ENCODE measurements at places on chromosomes 11 and 22.
A peak's percentile ranks its signal among the peaks of the same experiment; 100 is the strongest.

DNA sequence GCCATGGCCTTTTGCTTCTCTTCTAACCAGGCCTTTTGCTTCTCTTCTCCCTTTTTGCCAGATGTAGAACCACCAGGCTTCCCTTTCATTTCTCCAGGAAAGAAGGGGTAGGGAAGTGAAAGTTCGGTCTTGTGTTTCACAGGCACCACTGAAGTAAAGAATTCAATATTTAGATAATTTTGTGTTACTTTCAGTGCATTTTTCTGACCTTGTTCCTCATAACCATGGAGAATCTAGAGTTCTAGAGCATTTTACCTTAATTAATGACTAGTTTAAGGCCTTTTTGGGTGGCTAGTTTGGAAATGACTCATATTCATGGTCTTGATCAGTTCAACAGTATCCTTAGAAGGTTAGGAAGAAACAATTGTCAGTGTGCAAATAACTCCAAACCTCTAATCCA is 22.7 kb downstream of the GRAMD1B start:
- DNase-seq: no peak

- peak; percentile 91 for DNase-seq
Observed at GRCh38 chr22:28798810-28799605, 1.4 kb downstream of the XBP1 start.

- DNase-seq: no peak
Observed at GRCh38 chr11:78795621-78796261, 221.1 kb upstream of the NARS2 start.

DNA sequence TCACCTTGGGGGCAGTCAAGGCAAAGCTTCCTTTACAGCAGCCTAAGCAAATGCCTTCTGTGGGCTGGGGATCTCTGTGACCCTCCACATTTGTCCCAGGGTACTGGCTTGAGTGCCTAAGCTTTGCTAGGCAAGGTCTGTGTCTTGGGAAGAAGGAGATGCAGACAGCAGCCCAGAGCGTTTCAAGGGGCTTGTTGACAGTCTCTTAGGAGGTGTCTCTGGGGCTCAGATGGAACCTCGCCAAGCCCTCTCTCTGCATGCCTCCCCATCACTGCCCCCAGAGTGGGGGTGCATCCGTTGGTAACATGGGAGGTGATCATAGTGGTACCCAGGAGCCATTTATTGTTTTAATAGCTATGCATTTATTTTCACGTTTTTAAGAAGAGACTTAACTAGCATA is 29.1 kb upstream of the TMPRSS4 start:
- no peak for DNase-seq

DNA sequence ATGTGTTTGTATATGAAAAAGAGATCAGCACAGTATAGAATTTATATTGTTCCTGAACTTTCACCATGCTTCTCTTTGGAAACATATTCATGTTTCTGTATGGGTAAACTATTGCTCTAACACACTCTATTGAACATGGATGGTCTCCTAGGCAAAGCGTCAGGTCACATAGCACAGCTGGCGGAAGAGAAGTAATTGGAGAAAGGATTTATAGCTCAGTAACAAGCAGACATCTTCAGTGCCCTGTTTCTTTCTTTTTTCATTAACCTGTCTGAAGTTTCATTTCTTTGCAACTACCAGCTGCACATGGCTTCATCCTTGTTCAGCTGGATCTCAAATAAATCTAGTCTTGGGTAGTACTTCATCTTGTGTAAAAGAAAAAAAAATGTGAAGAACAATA is 84.4 kb upstream of the TRPC6 start:
- no peak for DNase-seq

DNA sequence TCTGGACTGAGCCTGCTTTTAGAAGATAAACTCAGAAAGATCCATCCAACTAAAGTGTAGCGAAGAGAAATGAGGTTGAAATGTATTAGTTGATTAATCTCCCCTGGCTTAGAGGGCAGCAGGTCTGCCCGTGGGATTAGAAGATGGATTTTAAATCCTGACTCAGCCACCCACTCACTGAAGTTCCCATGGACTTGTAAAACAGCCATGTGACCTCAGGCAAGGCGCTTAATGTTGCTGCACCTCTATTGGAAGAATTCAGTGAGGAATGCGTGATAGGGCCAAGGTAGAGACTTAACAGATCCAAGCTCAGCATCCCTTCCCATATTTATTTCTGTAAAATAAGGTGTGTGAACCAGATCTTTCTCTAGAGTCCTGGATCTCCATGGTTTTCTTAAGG is 45.1 kb upstream of the ELF5 start:
- DNase-seq: no peak

GRCh38 chr11:117295438-117296137 is 4.4 kb downstream of the BACE1-AS start:
- no peak for DNase-seq

GRCh38 chr22:46044621-46045458 is 67.9 kb upstream of the WNT7B start:
- no peak for DNase-seq

DNA sequence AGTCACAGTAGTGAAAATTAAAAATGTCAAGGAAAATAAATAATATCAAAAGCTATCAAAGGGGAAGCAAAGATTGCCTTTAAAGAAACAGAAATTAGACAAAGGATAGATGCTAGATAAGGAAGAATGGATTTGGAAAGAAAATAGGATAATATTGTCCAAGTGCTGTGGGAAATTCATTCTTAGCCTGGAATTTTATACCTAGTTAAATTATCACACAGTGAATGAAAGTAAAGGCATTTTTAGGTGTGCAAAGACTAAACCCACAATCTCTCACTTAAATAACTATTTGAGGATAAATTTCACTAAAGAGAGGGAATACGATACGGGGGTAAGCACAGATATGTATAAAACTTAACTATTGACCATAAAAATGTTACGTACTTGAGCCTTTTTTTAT is 511.1 kb downstream of the TMEM135 start:
- DNase-seq: no peak

- no peak for DNase-seq
Observed at GRCh38 chr11:95711162-95711944, 78.2 kb downstream of the FAM76B start.

GRCh38 chr11:73423506-73423905 is 47.3 kb downstream of the RELT start:
- no peak for DNase-seq

DNA sequence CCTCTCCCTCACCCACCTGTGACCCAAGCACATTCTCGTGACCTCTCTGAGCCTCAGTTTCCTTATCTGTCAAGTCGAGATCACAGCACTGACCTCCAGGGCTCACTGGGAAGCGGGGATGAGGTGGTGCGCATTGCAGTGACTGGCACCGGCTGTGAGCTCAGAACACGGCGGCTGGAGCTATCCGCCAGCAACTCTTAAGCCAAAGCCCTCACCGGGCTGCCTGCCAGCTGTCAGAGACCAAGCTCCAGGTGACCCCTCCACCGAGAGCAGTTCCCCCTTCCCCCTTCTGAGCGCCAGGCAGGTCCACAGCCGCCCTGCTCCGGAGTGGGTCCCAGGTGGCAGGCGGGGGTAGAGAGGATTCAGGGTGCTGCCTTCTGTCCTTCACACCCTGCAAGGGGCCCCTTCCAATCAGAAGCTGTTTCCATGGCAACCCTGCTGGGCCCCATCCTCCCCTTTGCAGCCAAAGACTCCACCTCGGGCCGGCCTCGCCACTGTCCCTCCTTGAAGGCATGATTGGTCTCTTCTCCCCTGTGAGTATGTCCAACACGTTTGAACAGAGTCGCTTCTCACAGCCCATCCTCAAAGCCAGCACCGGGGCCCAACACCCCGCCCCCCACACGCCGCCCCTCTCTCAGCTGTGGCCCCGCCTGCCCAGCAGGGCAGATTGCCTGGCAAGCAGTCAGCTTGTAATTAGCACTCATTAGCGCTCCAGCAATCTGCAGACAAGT is 98.7 kb downstream of the WNT7B start:
- no peak for DNase-seq

- no peak for DNase-seq
Observed at GRCh38 chr11:134562196-134562595, 150.2 kb upstream of the B3GAT1 start.

- DNase-seq: peak; percentile 14
Observed at GRCh38 chr22:45154383-45154782, 9.3 kb upstream of the NUP50 start.

DNA sequence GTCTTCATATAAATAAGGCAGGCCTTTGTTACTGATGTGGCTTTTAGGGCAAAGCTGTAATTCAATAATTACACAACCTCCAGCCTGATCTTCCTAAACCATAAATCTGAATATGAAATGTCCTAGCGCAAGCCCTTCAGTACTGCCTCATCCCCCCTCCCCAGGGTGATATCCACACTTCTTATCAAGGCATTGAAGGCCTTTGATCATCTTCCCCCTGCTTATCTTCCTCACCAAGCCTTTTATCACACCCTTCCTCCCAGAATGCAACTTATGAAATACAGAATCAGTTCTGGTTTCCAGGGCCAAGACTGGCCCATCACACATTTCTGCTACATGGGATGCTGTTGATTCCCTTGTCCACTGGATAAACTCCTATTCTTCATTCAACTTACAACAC is 12.1 kb downstream of the SPON1 start:
- no peak for DNase-seq

DNA sequence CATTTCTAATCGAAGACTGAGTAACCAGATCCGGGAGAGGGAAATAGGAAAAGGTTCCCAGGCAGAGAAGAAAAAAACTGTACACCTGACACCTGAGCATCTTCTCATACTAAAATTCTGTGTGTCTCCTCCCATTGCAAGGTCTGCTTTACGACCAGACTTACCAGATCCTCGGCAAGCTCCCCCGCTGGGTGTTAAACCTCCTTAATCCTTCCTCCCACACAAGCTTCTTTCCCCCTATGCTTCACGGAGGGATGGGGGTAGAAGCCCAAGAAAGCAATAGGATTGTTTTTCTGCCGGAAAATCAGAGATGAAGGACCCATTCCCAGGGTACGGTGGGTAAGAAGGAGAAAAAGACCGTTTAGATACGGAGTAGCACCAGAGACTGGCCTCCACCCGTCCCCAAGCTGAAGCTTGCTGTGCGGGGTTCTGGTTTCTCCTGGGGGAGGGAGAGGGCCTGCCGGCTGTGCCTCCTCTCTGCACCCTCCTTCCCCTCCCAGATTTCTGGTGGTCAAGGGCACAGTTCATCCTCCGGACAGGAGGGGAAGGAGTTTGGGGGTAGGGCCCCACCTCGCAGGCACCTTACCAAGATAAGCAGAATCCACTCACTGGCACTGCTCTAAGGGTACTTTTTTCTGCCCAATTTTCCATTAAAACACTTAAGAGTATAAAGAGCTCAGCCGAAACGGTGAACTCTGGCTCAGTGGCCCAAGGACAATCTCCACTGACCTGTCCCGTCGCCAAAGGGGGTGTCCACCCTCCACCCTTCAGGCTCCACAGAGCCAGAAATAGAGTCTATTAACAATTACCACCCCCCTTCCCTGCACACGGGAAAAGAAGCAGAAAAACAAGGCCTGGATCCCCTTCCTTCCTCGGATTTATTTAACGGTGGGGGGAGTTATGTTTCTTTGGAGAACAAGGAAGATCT is 1.2 kb downstream of the TOB2 start:
- DNase-seq: no peak

- DNase-seq: no peak
Observed at GRCh38 chr11:67312187-67313021, 9.1 kb downstream of the SSH3 start.

GRCh38 chr11:10605941-10606381 is 37.5 kb upstream of the LYVE1 start:
- DNase-seq: peak; percentile 77

DNA sequence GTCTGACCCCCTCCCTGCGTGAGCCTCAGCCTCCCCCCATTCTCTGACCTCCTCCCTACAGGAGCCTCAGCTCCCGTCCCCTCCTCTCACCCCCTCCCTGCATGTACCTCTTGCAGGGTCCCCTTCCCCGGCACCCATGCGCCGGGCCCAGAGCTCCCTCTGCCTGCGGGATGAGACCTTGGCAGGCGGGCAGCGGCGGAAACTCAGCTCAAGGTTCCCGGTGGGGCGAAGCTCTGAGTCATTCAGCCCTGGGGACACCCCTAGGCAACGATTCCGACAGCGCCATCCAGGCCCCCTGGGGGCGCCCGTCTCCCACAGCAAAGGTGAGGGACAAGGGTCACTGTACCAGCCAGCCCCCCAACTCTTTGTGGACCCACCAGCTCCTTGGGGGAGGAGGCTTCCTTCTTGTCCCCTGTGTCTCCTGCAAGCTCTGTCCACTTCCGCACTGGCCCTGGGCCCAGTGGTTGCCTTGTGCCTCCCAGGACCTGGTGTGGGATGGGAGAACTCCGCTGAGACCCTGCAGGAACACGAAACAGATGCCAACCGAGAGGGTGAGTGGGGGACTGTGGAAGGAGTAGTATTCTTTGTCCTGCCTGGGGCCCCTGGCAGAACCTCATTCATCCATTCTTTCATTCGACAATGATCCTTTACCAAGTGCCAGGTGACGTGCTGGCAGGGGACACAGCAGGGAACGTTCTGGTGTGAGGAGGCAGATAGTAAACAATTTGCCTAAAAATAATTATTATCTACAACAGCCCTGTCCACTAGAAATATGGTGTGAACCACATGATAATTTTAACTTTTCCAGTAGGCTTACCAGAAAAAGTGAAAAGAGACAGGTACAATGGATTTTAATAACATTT is 3.7 kb upstream of the RPS6KA4 start:
- peak; percentile 84 for DNase-seq

GRCh38 chr11:43874738-43875137 is 5.9 kb upstream of the ALKBH3 start:
- no peak for DNase-seq

DNA sequence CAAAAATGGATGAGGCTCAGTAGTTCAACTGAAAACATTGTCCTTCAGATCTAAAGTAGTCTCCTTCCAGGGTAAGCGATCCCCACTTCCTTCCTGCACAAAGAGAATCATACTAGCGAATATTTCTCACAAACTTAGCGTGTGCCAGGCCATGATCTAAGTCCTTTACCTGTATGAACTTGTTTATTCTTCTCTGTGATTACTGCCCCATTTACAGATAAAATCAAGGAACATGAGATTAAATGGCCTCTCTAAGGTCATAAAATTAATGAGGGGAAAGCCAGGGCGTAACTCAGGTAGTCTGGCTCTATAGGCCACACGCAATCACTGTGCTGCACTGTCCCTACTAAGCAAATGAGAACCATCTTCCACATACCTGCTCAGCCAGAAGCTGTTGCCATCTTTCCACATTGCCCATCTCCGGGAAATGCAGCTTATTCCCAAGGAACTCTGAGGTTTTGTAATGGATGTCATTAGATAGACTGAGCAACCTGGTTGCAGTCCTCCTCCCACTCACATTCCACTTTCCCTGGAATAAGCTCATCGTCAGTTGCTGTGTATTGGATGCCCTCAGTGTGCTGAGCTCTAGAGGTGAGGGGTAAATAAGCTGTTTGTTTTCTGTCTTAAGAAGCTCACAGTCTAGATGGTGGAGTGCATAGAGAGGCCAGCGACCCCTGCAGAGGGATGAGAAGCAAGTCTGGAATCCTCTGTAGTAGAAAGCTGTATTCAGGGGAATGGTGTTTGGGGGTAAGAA is 146.3 kb downstream of the SNX19 start:
- DNase-seq: no peak

GRCh38 chr22:49899530-49899929 is 18.7 kb downstream of the ALG12 start:
- DNase-seq: no peak

Measured in dermis microvascular lymphatic vessel endothelial cell (primary cell).